ENCODE measurements at places on chromosomes 5 and 9.

DNA sequence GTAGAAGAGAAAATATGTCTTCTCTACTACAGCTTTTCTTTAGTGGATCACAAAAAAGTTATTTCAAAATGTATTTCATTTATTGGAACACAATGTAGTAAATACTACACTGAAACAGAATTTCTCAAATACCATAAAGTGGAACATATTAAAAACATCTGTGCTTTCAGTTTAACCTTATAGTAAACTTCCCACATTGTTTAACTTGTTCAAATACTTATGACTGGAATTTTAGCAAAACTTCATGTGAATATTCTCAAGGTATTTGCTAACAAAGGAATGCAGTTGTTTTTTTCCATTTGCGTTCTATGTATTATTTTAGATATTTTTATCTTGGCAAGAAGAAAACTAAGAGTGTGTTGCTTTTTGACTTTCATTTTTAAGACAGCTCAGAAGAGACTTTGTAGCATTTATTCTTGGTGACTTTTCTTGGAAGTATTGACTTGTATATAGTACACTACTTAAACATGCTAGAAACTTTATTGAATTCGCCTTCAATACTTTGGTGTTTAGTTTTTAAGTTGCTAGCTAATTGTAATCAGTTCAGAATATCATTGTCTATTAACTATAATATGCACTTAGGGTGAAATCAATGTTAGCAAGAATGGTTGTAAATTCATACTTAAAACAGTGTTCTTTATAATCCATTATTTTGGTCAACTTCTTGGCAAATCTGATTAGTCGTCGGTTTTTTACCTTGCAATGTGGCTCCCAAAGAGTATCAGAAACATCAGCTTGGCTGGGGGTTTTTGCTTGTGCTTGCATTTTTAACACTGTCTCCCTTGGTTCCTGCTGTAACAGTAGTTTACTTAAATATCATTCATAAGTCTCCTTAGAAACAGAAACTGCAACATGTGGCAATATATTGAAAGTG is 5.0 kb upstream of the RHOBTB3 start:
- DNase-seq: no peak

GRCh38 chr5:76412511-76412910 is 9.4 kb downstream of the IQGAP2 start:
- no peak for DNase-seq

GRCh38 chr9:129594632-129595031 is 26.3 kb downstream of the C9orf50 start:
- DNase-seq: no peak

GRCh38 chr9:70488793-70489105 is 74.3 kb upstream of the KLF9 start:
- no peak for DNase-seq

DNA sequence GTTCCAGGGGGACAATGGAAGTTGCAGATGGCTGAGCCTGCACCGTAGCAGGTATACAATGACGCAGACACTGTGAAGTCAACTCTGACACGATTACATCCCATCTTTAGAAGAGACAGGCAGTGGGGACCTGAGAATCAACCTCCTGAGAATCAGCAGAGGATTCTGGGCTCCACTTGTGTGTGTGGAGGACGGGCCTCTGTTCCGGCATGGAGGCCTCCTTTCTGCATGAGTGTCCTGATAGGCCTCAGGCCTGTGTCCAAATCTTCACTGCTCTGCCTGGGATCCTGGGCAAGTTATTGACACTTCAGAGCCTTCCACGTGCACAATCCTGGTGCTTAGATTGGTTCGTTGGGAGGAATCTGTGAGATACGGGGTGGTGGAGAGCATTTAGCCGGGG is 151.2 kb upstream of the COL5A1 start:
- DNase-seq: no peak

- no peak for DNase-seq
These were observed 16.7 kb downstream of the CXXC5 start for GRCh38 chr5:139664727-139665351.

All from COLO829 (cell line).